ENCODE measurements at places on chromosomes 4 and X.
A peak's percentile ranks its signal among the peaks of the same experiment; 100 is the strongest.

DNA sequence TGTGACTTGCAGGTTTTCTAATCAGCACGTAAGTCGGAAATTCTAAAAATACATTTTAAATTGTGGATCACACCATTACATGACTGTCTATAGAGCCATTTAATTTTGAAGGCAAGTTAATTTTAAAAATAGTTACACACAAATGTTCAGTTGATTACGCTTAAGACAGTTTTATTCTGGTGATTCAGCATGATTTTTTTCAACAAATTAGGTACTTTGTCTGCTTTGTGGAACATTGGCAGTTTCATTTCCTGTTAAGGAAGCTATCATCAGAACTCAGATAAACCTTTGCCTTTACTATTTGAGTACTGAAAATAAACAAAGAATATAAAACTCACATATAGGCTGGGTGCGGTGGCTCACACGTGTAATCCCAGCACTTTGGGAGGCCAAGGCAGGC lies 19.5 kb downstream of the SAT1 start:
- DNase-seq: no peak

GRCh38 chrX:24988314-24988713 lies 27.5 kb downstream of the ARX start:
- DNase-seq: no peak

GRCh38 chr4:7725951-7726350 lies 213.7 kb downstream of the AFAP1 start:
- DNase-seq: peak; percentile 25

- DNase-seq: no peak
These were observed 1.4 kb upstream of the SMAD1 start for GRCh38 chr4:145480257-145480656.

GRCh38 chr4:131499141-131499873 lies 1649.8 kb upstream of the PCDH10 start:
- DNase-seq: peak; percentile 82

DNA sequence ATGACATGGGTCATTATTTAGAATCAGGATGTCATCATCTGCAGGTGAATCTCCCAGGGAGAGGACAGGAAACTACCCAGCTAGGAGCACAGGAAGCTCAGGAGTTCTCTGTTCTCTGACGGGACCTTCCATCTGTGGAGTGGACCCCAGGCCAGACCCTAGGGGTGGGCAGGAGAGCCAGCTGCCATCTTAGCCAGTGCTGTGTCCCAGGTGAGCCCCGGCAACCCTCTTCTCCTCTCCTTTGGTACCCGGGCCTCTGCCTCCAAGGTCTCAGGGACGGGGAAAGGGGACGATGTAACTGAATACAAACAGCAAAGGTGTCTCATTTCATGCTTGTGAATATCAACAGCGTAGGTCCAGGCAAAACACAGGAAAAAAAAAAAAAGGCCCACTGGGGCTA lies 48.5 kb downstream of the C4orf50 start:
- no peak for DNase-seq

DNA sequence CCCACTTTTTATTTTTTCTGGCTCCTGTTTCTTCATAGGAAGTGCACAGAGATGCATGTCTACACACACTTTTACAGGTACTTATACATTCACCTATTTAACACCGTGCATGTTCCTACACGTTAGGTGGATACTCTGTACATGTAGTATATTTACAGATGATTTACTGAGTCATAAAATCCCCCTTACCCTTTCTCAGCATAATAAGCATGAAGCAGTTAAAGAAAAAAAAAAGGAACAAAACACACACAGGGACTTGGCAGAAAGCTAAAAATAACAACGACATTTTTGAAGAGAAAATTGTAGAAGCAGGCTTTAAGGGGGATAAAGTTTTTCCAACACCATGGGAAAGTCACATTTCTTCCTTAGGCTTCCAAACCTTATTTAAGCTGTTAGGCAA lies 96.4 kb upstream of the IQCM start:
- no peak for DNase-seq

DNA sequence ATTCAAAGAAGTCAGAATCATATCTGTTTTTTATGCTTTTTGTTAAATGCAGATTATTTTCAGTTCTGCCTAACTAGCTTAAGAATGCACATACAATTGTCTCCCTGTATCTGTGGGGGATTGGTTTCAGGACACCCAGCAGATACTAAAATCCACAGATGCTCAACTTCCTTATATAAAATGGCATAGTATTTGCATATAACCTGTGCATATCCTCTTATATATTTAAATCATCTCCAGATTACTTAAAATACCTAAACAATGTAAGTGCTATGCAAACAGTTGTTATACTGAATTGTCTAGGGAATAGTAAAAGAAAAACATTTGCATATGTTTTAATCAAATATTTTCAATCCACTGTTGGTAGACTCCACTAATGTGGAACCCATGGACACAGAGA lies 279.4 kb downstream of the TMA16 start:
- DNase-seq: no peak

DNA sequence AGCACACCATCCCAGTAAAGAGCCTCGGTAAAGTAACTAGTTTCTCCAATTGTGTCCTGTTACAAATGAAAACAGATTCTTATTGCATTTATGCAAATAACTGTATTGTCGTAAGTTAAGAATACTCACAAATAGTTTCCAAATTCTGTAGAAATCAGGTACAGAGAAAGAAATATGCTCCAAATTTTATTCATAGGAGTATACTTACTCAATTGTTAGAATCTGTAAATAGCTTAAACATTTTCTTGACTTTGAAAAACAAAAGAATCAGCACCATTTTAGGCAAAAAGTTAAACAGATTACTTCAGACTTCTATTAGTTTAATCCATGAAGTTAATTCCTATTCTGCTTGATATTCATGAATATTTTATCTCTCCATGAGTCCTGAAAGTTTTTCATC lies 10.7 kb downstream of the CNGA1 start:
- no peak for DNase-seq

DNA sequence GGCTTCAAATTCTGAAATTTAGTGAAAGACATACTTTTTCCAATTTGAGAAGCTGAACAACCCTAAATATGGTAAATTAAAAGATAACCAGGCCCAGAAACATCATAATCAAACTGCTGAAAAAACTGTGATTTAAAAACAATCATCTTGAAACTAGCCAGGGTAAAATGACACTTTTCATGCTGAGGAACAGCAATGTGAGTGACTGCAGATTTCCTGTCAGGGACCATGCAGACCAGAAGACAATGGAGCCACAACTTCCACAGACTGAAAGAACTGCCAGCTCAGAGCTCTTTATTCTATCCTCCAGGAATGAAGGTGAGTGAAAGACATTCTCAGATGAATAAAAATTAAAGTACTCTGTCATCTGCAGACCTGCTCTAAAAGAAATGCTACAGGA lies 73.3 kb downstream of the NAT8L start:
- peak; percentile 3 for DNase-seq

DNA sequence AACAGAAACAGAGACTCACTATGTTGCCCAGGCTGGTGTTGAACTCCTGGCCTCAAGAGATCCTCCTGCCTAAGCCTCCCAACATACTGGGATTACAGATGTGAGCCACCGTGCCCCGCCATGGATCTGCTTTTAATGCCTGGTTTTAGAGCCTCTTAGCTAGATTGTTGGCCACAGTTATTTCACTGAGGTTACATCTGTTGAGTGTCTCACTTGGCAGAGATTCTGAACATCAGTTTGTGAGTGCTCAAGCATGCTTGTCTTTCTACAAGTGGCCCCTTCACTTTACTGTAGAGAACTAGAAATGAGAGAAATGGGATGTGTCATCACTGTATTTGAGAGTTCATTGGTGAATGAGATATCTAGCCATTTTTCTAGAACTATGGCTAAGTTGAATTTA lies 218.5 kb downstream of the APBB2 start:
- DNase-seq: peak; percentile 63

- DNase-seq: no peak
These were observed 471.3 kb upstream of the TECRL start for GRCh38 chr4:64880557-64880956.

- peak; percentile 51 for DNase-seq
These were observed 651 bp downstream of the UCHL1 start for GRCh38 chr4:41257257-41257901.

DNA sequence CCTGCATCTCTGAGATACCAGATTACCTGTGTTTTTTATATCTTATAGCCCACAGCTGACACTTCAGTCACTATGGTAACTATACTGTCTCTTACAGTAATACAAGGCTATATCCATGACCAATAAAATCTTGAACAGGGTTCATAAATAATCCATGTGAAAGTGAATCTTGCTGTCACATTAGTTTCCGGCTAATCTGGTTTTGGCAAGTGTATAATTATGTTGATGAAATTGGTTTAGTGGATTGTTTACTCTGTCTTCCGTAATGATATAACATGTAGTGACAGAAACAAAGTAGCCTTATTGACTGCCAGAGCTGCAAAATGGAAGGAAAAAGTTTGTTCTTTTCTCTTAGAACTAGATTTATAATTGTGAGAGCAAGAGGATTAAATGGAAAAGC lies 686.6 kb upstream of the PABPC4L start:
- no peak for DNase-seq

- DNase-seq: no peak
These were observed 102.1 kb downstream of the ASB9 start for GRCh38 chrX:15167826-15168225.

DNA sequence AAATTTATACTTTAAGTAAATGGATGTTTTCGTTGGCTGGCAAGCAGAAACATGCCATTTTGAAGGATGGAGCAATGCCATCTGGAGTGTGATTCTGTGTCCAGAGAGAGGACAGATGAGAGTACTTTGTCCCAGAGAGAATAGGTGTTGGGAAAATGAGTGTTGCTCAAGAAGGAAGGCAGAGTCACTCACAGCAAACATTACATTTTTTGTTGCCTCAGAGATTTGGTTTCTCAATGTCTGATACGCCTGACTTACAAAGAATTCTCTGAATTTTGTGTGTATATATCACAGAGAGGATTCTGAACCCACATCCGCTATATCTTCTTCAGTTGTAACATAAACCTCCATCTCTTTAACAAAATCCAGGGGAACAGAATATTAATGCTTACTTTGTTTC lies 102.8 kb upstream of the PCDH18 start:
- DNase-seq: peak; percentile 83

- DNase-seq: no peak
These were observed 26.6 kb downstream of the NLGN3 start for GRCh38 chrX:71171110-71171801.

- DNase-seq: no peak
These were observed 134.4 kb upstream of the JADE1 start for GRCh38 chr4:128675083-128675482.

GRCh38 chrX:154733066-154733425 lies 17.8 kb downstream of the GAB3 start:
- peak; percentile 26 for DNase-seq

- no peak for DNase-seq
These were observed 284.6 kb upstream of the ANKRD50 start for GRCh38 chr4:124997124-124997523.

DNA sequence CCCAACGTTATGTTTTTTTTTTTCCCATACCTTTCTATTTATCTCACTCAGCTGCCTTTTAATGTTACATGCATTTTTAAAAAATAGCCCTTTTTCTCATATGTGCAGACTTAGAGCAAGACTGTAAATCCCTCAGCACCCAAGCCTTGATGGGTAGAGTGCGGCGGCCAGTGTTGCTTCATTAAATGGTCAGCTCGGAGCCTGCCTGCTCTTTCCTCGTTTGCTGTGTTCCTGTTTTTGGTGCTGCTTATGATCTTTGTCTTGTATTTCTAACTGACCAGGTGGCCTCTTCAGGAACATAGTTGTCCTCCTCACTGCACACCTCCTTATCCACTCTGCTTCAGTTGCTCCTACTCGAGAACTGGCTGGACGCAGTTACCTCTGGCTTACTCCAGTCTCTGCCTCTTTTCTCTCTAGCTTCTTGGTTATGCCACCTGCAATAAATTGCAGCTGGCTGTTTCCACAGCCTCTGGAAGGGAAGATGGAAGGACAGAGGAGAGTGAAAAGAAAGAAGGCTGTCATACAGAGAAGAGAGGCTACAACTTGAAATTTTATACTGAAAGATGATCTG lies 10.7 kb downstream of the RBPJ start:
- no peak for DNase-seq

- DNase-seq: no peak
These were observed 46.4 kb downstream of the ASMT start for GRCh38 chrX:1661048-1661921.

DNA sequence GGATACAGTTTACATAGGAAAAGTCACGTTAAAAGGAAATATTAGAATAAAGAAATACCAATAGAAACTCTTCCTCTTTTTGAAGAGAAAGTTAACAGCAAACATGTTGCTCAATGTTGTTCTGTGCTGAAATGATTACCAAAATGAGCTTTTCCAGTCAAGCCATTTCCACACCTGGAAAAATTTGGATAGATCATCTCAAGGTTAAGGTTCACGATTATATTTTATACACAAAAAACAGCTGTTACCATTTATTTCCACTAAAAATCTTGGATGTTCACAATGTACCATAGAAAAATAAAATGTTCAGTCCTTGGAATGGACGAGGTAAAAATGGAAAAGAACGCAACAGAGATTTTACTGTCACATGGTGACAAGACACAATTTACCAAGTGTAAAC lies 218.7 kb downstream of the SCFD2 start:
- DNase-seq: no peak

- DNase-seq: no peak
These were observed 98.9 kb downstream of the FAM13A start for GRCh38 chr4:88958080-88958479.

- DNase-seq: peak; percentile 84
These were observed 811 bp downstream of the FLNA start for GRCh38 chrX:154373340-154374306.

DNA sequence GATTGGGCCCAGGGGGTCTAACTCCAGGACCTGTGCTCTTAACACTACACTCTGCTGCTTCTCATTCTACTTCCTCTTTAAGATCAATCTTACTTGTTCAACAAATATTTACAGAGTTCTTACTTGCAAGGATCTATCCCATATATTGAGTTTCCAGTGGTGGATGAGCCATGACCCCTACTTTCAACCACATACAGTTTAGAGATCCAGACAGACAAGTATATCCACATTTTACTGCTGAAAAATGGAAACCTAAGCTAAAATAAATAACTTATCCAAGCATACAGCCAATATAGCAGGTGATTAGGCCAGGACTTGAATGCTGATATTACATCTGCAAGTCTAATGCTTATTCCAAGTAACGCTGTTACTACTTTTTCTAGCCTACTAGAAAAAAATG lies 18.7 kb downstream of the TMEM150C start:
- no peak for DNase-seq

- DNase-seq: no peak
These were observed 9.4 kb downstream of the INTU start for GRCh38 chr4:127642169-127642568.

Data from cardiac fibroblast (primary cell).